ENCODE measurements at places on chromosomes 4 and X.

DNA sequence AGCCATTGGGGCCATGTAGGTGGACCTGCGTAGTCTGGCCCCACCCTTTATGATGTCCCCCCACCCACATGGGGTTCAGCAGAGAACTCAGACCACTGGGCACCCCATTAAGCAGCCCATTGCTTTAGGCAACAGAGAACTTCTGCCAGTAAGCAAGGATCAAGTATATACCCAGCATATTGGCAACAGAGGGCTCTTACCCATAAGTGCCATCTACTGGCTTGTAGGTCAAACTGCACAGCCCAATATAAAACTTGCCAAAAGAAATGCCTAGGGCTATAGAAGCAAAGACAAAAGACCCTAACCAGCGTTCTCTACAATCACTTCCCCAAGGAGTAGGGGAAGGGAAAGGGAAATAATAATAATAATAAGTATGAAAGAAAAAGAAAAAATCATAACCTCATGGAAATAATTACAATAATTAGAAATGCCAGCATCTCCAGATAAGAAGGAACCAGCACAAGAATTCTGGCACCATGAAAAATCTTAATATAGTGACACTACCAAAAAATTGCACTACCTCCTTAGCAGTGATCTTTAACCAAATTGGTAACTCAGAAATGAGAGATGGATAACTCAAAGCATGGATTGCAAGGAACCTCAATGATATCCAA is 1090.7 kb downstream of the FAT4 start:
- no peak for DNase-seq

GRCh38 chrX:106783716-106784115 is 18.8 kb upstream of the TBC1D8B start:
- no peak for DNase-seq

DNA sequence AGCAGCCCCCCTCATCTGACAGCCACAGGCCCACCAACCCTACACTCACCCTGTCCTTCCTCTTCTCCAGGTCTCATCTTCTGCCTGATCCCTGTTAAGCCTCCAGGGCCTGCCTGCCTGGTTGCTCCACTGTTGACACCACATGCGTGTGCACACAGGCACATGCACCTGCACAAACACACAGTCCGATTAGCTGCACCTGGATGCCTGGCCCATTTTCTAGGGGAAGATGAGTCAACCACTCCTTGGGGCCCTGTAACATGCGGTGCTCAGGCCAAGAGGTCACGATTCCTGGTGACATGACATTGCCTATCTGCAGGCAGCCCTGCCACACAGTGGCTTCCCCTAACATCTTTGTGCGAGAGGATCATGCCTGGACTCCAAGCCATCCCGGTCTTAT is 498.4 kb downstream of the BCOR start:
- DNase-seq = no peak

GRCh38 chr4:145679991-145680455 is at the start of gene C4orf51:
TSS of gene C4orf51 (plus strand) at chr4:145680146. CDS start at chr4:145680204, 58 bp downstream.
- no peak for DNase-seq

- DNase-seq = no peak
Measured at GRCh38 chrX:75748431-75748830, 36.6 kb downstream of the MAGEE2 start.

DNA sequence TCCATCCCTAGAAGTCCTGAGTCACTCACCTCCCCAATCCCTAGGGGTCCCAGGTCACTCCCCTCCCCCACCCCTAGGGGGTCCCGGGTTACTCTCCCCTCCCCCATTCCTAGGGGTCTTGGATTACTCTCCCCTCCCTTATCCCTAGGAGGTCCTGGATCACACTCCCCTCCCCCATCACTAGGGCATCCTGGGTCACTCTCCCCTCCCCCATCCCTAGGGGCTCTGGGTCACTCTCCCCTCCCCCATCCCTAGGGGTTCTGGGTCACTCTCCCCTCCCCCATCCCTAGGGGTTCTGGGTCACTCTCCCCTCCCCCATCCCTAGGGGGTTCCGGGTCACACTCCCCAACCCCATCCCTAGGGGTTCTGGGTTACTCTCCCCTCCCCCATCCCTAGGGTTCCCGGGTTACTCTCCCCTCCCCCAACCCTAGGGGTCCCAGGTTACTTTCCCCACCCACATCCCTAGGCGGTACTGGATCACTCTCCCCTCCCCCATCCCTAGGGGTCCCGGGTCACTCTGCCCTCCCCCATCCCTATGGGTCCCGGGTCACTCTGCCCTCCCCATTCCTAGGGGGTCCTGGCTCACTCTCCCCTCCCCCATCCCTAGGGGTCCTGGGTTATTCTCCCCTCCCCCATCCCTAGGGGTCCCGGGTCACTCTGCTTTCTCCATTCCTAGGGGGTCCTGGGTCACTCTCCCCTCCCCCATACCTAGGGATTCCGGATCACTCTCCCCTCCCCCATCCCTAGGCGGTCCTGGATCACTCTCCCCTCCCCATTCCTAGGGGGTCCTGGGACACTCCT is 2.1 kb downstream of the ASMTL start:
- DNase-seq = no peak

- no peak for DNase-seq
Measured at GRCh38 chr4:87785731-87786509, 13.4 kb upstream of the IBSP start.

- no peak for DNase-seq
Measured at GRCh38 chrX:104806346-104806745, 240.3 kb downstream of the IL1RAPL2 start.

- no peak for DNase-seq
Measured at GRCh38 chr4:98046665-98047064, 96.6 kb downstream of the STPG2 start.

GRCh38 chr4:153433754-153434105 is 32.4 kb upstream of the TMEM131L start:
- DNase-seq = no peak

DNA sequence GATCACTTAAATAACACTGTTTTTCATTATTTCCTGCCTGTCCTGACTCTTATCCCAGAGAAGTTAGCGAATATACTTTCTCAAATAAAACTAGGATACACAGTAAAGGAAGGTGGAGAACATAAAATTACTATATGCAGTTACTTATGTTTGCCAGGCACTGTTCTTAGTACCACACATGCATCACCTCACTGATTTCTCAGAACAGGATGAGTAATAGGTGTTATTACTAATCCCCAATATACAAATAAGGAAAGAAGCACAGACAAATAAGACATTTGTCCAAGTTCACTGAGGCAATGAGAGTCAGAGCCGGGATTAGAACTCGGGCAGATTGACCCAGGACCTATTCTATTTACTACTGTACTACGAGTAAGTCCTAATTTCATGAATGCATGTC is 91.7 kb downstream of the CORIN start:
- DNase-seq = no peak

DNA sequence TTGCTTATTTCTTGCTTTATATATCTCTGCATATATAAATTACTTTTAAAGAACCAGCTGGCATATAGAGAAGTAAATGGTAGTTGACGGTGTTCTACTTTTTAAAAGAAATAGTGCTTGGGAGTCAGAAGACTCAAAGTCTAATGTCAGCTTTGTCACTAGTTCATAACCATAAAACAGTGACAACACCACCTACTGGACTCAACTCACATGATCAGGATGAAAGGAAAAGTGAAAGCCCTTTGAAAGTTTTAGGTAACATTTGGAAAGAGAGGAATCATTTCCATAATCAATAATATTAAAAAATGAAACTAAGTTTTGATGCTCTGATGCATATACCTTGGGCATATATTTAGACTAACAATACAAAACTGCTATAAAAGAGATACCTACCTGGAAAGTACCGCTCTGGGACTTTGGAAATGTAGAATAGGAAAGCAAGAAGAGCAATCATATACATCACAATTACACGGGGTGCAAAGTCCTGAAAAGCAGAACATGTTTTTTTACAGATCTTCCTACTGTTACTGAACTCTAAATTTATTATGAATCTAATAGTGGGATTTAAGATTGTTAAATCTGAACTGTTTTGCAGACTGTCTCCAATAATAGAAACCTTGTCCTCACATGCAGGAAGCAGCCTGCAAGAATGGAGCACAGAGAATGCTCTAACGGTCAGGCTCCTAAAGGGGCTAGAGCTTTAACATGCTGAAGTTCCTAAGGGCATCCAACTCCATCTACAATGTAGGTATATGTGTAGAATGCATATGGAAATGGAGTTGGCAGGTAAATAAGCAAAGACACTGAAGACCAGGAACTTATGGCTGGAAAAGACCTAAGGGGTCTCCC is 15.6 kb downstream of the PAQR3 start:
- no peak for DNase-seq

- no peak for DNase-seq
Measured at GRCh38 chr4:186622788-186623464, 67.6 kb upstream of the MTNR1A start.

DNA sequence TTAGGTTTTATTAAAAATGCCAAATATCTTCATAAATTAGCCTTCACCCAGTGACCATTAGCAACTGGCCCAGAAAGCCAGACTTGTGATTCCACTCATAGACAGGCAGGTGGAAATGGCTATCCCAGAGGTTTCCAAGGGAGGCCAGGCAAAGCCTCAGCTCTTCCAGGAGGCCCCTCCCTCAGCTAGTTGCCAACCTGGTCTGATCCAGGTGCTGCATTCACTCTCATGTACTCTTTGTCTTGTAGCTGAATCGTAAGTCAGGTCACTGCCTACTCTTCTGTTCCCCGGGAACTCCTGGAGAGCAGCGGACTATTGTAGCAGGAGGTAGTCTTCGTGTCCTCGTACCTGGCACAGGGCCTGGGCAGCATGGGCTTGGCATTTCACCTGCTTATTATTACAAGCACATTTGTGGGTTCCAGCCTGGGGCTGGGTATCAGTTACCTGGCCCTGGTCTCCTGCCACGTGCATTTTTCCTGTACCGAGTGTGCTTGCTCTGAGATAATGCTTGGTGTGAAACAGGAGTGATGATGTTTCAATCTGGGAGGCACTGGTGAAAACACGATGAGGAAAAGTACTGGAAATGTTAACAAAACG is 101.6 kb downstream of the FAM193A start:
- no peak for DNase-seq

GRCh38 chr4:108963910-108964309 is 201.1 kb upstream of the ETNPPL start:
- no peak for DNase-seq

DNA sequence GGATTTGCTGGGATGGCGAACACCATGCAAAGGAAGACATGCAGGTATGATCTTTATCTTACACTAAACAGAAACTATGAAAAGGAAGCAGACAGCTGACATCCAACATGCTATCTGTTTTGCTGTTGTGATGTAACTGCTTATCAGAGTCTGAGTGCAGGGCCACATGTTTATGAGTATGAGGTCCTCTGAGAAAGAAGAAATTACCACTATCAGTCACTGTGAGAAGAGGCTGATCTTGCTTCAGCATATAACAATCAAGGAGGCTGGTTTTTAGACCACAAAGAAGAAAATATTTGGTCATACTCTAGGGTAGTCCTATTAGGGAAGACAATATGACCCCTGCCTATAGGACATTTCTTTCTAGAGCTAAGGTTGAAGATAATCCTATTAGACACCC is 18.5 kb downstream of the CLGN start:
- no peak for DNase-seq

DNA sequence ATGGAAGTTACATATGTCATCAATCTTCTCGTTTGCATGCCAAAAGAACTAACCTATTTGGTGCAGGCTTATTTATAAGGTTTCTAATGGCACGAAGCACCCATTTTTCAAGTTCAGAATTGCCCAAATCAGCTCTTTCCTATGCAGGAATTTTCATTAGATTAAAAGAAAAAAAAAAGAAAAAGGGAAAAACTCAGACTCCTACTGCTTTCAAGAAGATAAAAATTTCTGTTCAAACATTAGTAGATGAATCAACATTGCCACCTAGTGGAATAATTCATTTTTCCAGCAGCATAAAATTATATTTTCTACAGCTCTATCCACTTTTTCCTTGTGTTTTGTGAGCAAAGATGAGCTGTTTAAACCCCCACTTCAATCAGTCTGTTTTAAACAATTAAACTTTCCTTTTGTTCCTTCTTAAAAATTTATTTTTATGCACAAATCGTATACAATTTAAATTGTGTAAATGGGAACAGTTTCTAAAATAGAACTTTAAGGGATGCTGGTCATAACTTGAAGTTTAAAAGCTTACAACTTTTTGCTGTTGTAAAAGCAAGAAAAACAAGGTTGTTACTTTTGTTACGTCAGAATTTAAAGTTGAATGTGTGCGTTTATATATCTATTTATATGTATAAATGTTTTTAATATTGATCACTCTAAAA is 309.9 kb downstream of the ARAP2 start:
- no peak for DNase-seq

- no peak for DNase-seq
Measured at GRCh38 chr4:100960232-100960631, 387.1 kb downstream of the PPP3CA start.

DNA sequence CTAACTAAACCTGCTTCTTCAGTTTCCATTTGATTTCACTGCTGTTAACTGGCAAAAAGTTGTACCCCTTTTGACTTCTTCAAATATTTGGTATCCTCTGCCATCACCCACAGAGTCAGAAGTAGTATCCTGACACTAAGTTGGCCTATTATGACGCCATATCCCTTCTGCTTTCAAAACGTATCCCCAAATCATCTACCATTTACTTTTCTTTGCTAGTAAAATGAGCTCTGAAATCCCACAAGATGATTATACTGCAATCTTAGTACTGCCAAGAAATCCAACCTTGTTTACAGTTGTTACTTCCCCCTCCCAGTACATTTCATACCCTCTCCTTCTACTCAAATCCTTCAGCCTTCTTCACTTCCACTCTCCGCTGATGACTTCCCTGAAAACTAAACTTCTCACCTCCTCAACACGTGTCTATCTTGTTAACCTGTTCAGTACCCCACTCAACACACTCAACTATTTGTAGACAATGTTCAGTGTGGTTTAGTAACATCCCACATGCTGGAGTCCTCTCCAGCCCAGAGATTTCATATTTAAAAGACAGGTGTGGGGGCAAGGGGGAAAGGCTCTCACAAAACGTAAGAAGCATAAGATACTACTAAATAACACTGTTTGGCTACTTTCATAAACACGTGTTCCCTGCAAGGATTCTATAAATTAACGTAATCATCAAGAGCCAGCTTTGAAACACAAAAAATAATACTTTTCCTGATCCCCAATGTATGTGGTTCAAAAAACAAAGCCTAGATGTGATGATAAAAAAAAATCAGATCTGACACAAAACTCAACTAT is 1.3 kb downstream of the NAF1 start:
- DNase-seq = no peak

GRCh38 chr4:70969076-70969475 is 24.4 kb upstream of the DCK start:
- no peak for DNase-seq

- no peak for DNase-seq
Measured at GRCh38 chr4:157810137-157810774, 362.6 kb downstream of the GASK1B start.

DNA sequence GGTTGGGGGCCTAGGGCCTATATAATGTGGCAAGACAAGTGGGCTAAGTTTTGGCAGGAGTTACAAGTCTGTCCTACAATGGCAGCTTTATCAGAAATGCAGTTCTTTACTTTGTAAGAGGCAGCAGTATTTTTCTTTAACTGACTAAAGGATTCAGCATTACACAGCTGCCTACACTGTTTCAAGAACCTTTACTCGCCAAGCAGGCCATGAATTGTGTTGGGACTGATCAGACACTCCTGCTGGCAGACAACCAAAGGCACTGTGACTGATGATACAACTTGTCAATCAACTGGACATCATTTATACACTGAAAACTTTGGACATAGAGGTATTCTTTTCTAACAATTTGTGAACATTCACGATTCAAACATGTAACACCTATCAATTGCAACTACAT is 4.3 kb downstream of the MORC4 start:
- DNase-seq = no peak
